ENCODE measurements at places on chromosomes 3 and 15. TPM values are rescaled to one million over a fixed set of nuclear protein-coding genes. Genes with fewer than 3 reads are reported as not detected.
A peak's percentile ranks its signal among the peaks of the same experiment; 100 is the strongest.

GOLGA8H gene
- polyA plus RNA-seq, result 1.5 TPM

TRIM42 gene
- not detected for polyA plus RNA-seq

CCDC80 gene
- 66.4 TPM for polyA plus RNA-seq

FRMD4B gene
- 14.2 TPM for polyA plus RNA-seq

PLCB2 gene
- polyA plus RNA-seq, result 9.6 TPM

GPR171 gene
- polyA plus RNA-seq, result 1.3 TPM

ACKR2 gene
- polyA plus RNA-seq, result 0.49 TPM

LPCAT4 gene
- polyA plus RNA-seq, result 25.2 TPM

DNA sequence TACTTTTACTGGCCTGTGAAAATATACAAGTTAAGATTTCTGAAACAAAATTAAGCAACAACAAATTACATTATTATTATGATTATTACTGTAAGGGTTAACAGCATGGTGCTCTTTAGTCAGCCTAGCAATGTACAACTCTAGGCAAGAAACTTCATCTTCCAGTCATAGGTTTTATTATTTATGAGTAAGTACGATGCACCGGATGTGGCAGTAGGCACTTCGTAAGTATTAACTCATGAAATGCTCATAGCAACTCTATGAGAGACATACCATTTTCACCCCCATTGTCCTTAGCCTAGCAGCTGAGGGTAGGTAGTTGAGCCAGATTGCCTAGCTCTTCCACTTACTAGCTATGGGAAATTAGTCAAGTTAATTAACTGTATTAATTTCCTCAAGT lies 68.0 kb upstream of the PTPRG start:
- no peak for DNase-seq

DNA sequence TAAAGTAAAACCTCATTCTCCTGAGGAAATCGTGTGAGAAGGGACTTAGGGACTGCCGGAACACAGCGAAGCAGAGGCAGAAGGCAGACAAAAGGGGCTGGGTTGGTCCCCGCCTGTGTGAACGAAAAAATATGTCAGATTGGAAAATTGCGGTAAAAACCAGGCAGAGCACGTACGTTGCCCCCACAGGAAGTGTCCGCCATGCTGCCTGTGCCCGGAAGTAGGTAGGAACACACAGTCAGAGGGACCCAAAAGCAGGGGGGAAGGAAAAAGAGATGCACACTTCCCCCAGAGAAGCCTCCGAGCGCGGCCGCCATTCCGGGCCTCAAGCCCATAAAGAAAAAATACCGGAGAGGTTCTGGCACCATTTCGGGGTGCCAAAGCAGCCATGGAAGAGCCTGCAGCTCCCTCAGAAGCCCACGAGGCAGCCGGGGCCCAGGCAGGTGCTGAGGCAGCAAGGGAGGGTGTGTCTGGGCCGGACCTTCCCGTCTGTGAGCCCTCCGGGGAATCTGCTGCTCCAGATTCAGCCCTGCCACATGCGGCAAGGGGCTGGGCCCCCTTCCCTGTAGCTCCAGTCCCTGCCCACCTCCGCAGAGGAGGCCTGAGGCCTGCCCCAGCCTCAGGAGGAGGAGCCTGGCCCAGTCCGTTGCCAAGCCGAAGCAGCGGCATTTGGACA lies at the start of gene MKRN3:
Gene MKRN3 (plus strand): TSS at position 280 of the 676 bp plus-strand sequence. CDS start 109 bp downstream, at position 389.
- peak; percentile 74 for DNase-seq

DNA sequence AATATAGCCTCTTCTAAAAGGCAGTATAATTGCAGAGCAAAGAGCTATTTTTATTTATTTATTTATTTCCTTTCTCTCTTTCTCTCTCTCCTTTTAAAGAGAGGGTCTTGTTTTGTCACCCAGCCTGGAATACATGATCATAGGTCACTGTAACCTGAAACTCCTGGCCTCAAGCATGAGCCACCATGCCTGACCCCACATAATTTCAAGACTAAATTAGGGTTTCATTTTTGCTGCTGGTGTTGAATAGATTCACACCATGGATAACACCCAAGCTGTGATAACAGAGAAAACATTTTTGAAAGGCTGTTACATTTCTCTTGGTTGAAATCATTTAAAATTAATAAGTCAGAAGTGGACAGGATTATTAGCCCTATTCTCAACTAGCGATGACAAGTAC lies 131.6 kb downstream of the LEKR1 start:
- DNase-seq, result no peak

DNA sequence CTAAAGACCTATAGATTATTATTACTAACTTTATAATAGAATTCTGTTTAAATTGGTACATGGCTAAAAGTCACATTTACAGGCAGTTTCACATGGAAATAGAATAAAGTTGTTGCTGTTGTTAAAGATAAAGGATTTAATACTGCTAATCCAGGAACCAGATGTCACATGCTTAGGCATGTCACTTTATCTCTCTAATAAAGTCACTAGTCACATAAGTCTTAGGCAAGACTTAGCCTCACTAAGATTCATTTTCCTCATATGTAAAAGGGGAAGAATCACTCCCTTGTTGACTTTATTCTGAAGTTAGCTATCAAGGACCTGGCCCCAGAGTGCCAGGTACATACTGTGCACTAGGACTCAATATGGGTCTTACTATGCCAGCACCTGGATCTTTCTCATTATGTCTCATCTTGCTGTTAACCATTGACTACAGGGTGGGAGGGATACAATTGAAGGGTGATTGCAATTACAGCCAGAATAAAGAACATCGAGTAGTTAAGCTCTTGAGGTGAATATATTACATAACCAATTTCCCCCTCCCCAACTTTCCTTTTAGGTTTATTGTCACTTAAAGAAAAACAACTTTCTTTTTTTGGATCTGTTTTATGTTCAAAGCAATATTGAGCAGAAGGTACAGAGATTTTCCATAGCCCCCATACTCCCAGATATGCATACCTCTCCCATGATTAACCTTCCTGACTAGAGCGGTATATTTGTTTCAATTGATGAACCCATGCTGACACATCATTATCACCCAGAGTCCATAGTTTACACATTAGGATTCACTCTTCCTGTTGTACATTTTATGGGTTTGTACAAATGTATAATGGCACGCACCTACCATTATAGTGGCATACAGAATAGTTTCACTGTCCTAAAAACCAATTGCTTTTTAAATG lies 36.6 kb downstream of the LNP1 start:
- DNase-seq, result no peak

GRCh38 chr3:52306978-52307377 lies 9.1 kb upstream of the DNAH1 start:
- no peak for DNase-seq

GRCh38 chr3:1091286-1091685 lies 1.5 kb upstream of the CNTN6 start:
- DNase-seq, result no peak

DNA sequence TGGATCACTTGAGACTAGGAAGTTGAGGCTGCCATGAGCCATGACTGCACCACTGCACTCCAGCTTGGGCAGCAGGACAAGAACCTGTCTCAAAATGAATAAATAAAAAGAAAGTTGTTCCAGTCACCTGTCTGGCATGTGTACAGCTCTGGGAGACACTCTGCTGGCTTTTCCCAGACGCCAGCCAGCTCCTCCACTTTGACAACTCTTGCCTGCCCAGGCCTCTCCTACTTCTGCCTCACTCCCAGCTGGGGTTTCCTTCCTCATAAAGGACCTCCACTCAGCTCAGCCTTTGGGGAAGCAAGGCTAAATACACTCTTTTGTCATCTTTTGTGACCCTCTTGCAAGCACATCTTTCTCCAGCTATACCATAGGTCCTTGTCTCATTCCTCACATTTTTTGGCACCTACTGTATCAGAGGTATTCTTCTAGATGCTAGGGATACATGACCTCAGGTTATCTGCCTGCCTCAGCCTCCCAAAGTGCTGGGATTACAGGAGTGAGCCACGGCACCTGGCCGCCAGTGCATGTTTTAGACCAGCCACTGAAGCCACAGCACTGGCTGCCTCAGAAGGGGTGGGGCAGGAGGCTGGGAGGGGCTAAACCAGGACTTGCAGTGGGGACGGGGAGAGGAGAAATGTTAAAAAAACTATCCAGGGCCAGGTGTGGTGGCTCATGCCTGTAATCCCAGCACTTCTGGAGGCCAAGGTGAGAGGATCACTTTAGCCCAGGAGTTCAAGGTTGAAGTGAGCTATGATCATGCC lies 10.0 kb upstream of the ELP6 start:
- no peak for DNase-seq

DNA sequence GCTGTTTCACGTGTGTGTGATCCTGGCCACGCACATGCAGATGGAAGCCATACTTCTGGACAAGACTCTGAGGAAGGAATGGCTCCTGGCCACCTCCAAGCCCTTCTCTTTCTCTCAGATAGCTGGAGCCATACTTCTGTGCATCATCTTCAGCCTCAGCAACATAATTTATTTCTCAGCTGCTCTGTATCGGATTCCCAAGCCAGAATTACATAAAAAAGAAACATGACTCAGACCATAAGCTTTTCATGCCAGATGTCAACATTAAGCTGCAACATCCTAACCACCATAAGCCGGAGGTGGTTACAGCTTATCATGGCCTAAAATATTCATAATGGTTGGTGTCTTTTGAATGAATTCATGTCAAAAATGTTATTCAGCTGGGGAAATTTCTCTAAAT lies 10.6 kb upstream of the KIF23 start:
- peak; percentile 72 for DNase-seq

GRCh38 chr3:145951441-145951840 lies 209.5 kb downstream of the PLOD2 start:
- peak; percentile 22 for DNase-seq

DNA sequence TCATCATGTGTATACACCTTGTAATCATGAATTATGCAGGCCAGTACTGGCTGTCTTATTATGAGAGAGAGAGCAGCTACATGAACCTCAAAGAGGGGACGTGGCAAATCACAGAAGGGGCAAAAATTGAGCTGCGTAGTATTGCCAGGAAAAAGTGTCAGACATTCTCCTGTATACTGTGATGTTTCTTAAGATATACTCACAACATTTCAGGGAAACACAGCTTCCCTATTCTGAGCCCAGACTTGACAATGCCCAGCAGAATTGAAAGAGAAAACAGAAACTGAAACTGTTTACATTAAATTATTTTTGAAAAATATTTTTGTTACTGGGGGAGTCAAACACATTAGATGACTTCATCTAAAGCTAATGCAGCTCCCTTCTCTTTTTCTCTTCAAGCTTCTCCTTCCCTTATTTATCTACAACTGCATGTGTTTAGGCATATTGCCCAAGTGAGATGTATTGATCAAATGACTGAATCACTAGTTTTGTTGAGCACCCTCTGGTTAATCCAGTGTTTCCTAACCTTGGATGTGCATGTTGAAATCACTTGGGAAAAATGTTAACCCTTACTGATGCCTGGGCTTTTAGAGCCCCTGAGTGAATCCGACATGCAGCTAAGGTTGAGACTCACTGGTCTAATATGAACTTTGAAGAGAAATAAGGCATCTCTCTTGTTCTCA lies 39.5 kb downstream of the CADPS start:
- DNase-seq, result peak; percentile 2

DNA sequence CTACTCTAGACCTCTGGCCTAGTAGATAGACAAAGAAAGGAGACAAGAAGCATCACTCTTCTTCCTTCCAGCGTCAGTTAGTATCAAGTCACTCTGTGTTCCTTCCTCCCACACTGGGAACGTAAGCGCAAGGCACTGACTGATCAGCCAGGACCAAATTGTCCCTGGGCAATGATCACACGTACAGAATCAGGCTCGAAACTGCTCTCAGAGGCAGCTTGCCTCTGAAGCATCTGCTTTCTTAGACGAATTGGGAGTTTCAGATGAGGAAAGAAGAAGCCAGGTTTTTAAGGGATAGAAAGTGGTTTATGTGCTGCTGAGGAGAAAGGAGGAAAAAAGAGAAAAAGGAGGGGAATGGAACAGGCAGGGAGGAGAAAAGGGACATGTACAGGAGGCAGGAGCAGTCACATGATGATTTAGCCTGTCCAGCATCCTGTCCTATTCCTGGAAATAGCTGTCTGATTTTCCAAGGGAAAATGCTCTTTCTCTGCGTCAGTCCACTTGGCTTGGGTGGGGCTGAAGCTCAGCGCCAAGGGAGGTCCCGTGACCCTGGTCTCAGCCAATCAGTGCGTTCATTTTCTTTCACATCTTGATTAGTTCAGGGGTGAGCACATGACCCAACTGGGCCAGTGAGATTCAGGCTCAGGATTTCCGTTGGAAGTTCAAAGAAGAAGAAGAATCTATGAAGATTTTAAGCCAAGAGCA lies 102.0 kb upstream of the PRICKLE2 start:
- DNase-seq, result peak; percentile 74

GRCh38 chr3:115239717-115240116 lies 92.6 kb upstream of the ZBTB20 start:
- DNase-seq, result peak; percentile 94

DNA sequence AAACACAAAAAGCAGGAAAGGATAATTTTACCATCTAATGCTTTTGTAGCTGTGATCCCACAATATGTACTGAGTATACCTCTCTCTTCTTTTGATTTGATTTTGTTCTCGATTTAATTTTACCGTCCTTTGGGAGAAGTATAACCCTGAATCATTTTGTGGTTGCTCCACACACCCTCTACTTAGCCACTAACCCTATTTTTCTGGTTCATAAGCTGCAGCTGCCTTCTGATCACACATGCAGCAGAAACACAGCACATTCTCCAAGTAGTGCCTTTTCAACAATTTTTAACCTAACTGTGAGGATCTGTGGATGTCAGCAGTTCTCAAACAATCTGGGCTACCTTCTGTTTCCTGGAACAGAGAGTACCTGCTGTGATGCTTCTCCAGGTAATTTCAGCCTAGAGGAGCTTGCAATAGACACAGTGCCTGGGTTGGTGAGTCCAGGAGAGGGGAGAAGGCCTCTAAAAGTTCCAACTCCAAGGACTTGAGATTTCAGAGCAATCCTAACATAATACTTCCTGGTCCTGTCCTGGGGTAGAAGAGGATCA lies 40.3 kb downstream of the HGD start:
- DNase-seq, result no peak

DNA sequence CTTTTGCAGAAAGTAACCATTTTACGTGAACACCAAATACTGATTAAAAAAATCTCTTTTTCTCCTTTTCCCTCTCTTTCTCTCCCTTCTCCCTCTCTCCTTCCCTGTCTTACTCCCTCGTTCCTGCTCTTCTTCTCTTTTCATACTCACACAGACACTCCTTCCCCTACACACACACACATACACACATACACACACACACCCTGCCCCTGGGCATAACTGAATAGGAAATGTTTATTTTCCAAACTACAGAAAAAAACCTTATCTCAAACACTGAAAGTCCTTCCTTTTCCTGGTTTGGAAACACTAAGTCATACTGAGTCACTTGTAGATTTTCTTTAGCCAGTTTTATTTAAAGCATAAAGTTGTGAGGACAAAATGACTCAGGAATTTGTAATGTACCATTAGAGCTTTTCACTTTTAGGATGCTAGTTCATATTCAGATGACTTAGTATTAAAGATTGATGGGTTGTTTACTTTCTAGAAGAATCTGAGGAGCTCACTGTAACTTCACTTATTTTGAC lies 62.4 kb downstream of the MBNL1 start:
- DNase-seq, result no peak

- DNase-seq, result peak; percentile 67
These were observed 7.7 kb upstream of the RFTN1 start for GRCh38 chr3:16520970-16521881.

DNA sequence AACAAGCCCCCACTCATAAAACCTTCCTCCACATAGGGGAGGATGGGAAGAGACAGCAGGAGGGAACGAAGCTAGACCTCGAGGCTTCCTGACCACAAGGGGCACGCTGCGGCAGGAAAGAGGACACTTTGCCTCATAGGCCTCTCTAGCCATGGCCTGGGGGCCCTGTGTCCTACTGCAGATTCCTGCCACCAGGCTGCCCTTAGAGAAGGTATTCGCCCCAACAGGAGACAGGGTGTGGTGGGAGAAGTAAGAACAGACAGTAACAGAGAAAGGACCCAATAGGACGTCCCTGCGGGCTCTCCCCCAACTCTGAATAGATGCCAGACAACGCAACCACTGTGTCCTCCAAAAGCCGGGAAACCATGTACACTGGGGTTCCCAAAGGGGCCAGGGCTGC lies 36.8 kb downstream of the ADCY5 start:
- DNase-seq, result no peak
